Cortex of kidney (tissue), 1 donor: ENCODE measurements at places on chromosomes 5 and 9.

DNA sequence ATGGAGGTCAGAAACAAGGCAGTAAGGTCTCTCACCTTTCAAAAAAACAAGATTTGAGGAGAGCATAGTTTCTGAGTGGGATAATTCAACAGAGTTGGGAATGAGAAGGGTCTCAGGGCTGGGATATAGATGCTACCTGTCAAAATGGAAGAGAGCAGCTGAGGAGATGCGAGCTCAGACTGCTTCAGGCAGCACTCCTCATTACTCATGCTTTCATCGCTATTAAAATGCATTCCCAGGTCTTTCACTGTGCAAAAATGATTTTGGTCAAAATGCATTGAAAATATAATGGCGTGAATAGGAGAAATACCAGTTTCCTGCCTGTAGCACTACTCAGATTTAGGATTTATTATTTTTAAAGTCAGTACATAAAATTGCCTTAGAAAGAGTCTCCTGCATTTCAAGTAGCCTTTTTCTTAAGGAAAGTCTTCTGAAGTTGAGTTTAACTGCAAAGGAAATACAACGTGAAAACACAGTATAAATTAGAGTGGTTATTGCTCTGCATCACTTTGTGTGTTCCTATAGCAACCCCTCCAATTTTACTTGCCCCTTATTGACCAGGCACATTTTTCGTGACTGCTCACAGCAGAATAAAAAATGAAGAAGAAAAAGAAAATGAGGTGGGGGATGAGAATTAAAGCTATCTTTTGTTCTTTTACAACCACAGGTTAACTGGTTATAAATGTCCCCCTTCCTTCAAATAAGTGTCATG, 724.8 kb upstream of the SEMA6A start:
- DNase-seq: no peak

GRCh38 chr9:11016081-11016480, 403.3 kb upstream of the PTPRD start:
- DNase-seq: no peak

DNA sequence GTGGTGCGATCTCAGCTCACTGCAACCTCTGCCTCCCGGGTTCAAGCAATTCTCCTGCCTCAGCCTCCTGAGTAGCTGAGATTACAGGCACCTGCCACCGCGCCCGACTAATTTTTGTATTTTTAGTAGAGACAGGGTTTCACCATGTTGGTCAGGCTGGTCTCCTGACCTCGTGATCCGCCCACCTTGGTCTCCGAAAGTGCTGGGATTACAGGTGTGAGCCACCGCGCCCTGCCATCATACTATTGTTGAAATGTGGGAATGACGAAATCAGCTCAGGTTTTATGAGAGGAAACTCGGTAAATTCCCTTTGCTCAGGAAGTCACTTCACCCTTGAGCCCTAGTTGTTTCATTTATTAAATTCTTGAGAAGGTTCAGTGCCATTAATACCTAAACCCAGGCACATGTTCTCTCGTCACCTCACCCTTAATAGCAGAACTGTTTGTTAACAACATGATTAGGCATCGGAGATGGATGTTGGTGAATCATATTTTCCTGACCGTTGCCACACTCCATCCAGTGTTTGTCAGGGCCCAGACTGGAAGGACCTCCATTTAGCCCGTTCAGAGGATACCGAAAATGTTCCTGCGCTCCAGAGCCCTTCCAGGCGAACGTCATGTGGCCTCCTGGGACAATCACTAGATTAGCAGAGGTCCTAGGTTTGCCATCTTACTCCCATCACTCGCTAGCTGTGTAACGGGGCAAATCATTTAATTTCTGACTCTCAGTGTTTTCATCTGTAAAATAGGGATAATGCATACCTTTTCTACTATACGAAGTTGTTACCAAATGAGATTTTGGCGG, 20.0 kb upstream of the CREBRF start:
- DNase-seq: no peak

GRCh38 chr5:80141147-80141671, 106.1 kb downstream of the THBS4 start:
- no peak for DNase-seq

DNA sequence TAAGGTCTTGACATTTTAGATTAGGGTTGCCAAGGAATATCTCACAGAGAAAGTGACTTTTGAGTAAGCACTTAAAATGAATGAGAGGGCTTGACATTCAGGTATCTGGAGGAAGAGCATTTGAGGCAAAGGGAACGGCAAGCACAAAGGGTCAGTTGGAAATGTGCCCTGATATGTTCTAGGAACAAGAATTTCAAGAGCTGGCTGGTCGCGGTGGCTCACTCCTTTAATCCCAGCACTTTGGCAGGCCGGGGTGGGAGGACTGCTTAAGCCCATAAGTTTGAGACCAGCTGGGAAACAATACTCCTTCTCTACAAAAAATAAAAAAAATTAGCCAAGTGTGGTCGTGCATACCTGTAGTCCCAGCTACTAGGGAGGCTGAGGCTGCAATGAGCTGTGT, 16.5 kb downstream of the KIAA1958 start:
- DNase-seq: no peak

GRCh38 chr5:132662925-132663770, 5.2 kb downstream of the IL13 start:
- DNase-seq: no peak

DNA sequence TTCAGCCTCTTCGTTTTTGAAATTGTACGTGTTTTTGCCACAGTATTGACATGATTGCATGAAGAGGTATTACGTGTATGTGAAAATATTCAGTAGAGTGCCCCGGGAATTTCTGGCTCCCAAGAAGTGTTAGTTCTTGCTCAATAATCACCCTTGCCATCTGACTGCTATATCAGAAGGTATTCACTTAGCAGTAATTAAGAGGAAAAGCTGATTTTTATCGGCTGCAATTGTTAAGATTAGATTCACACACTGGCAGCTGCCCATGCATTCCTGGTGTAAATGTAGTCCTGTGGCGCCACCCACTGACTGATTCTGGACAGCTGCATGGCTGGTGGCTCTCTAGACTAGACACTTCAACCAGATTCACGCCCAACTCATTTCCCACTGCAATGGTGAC, 440.1 kb upstream of the ADAMTS16 start:
- DNase-seq: no peak
